Immature natural killer cell (primary cell): ENCODE measurements at places on chromosomes 12 and 14. TPM values are rescaled to one million over a fixed set of nuclear protein-coding genes. Genes with fewer than 3 reads are reported as not detected.

DNA sequence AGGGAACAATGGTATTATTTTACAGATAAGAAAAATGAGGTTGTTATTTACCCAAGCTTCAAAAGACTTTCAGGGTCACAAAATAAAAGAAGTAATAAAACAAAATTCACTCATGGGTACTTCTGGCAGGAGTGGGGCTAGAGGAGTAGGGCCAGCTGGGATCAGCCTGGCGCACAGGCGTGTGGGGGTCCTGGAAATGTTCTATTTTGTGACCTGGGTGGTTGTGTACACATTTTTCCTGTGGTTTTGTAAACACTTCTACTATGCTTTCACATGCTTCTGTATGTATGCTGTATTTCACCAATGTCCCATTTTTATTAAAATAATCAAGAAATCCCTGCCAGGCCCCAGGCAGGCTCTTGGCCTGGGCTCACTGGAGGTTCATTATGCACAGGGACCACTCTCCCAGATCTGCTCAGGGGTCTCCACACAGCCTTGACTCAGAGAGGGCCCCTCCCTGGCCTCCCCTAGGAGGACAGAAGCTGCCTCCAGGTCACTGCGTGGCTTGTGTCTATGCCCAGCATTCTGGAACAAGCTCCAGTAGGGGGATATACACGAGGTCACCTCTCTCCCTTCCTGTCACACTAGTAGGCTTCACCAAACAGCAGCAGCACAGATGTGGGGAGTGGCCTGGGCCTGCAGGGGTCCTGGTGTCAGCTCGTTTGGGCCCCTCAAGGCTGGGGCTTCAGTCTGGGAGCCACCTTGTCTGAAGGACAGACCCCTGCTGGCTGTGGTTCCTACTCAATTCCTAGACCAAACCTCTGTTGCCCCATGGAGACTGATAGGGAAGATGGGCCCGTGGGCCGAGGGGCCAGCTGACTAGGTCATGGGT is 37.8 kb downstream of the ANAPC7 start:
- H3K36me3 ChIP-seq: no peaks in the 10 kb centered on the region
- H3K4me1 ChIP-seq: no peaks in the 10 kb centered on the region
- DNase-seq: no peak
- H3K4me3 ChIP-seq: no peak overlapping the region
- no peak overlapping the region for H3K27ac ChIP-seq
- no peaks in the 10 kb centered on the region for H3K27me3 ChIP-seq

DNA sequence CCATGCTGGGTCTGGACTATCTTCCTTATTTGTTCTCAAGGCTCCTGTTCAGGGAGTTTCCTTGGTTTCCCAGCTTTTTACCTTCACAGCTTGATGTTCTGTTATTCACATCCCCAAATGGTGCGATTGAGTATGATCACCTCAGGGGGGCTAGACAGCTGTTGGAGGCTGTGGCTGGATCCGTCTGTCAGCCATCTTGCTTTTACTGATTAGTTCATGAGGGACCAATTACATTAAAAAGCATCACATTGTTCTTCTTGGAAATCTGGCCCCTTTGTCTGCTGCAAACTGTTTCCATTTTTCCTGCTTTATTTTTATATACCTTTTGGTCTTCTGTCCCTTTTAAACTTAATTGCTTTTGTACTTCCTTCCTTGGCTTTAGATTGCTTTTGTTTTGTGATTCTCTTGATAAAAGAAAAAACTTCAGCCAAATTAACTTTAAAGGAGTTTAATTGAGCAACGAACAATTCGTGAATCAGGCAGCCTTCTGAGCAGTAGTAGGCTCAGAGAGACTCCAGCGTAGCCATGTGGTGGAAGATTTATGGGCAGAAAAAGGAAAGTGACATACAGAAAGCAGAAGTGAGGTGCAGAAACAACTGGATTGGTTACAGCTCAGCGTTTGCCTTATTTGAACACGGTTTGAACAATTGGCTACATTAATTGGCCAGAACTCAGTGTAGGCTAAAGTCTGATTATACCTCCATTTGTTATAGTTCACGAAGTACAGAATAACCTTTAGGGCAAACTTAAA is 208.7 kb downstream of the AEBP2 start:
- peaks cover 6% of the 10 kb centered on the region for H3K4me1 ChIP-seq
- H3K4me3 ChIP-seq: no peak overlapping the region
- H3K27me3 ChIP-seq: peaks cover 6% of the 10 kb centered on the region
- H3K27ac ChIP-seq: no peak overlapping the region
- peaks cover 4% of the 10 kb centered on the region for H3K36me3 ChIP-seq

DNA sequence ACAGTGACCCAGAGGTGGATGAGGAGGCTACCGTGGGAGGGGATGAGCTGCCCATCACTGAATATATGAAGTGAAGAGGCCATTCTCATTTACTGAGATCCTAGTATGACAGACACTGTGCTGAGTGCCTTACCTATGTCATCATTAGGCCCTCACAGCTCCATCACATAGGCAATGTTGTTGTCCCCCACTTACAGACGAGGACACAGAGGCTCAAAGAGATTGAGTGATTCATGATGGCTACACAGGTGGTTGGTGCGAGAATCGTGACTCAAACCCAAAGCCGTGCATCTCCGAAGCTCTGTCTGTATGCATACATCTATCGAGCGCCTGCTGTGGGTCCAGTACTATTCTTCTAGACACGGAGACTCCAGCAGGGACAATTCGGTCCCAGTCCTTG is 5.9 kb upstream of the CCDC197 start:
- H3K4me1 ChIP-seq: no peaks in the 10 kb centered on the region
- H3K27me3 ChIP-seq: peaks cover 7% of the 10 kb centered on the region
- no peak overlapping the region for H3K27ac ChIP-seq
- no peak overlapping the region for H3K4me3 ChIP-seq
- no peaks in the 10 kb centered on the region for H3K36me3 ChIP-seq

GRCh38 chr14:53542732-53543131 is 389.6 kb upstream of the DDHD1 start:
- DNase-seq: no peak
- H3K27me3 ChIP-seq: no peaks in the 10 kb centered on the region
- no peak overlapping the region for H3K27ac ChIP-seq
- no peak overlapping the region for H3K4me3 ChIP-seq

- H3K27ac ChIP-seq: no peak overlapping the region
- H3K4me1 ChIP-seq: peaks cover 7% of the 10 kb centered on the region
- no peaks in the 10 kb centered on the region for H3K36me3 ChIP-seq
- DNase-seq: no peak
These were observed 2.8 kb downstream of the RAPGEF3 start for GRCh38 chr12:47755655-47756562.

- peaks cover 84% of the 10 kb centered on the region for H3K4me1 ChIP-seq
- peak; percentile 50 for DNase-seq
- peak overlapping the region; percentile 20 for H3K4me3 ChIP-seq
- peaks cover 6% of the 10 kb centered on the region for H3K27me3 ChIP-seq
- H3K27ac ChIP-seq: peak overlapping the region; percentile 69
These were observed 90.0 kb downstream of the RIN3 start for GRCh38 chr14:92603309-92604242.

Gene LRP1-AS
- not detected for polyA plus RNA-seq

Gene KRT72
- 0.93 TPM for polyA plus RNA-seq

Gene C12orf60
- 0.57 TPM for polyA plus RNA-seq

Gene HELB
- polyA plus RNA-seq: 13.7 TPM

Gene CLEC6A
- polyA plus RNA-seq: not detected

Gene NUP107
- polyA plus RNA-seq: 48.8 TPM
